ENCODE measurements at places on chromosomes 11 and 22.

DNA sequence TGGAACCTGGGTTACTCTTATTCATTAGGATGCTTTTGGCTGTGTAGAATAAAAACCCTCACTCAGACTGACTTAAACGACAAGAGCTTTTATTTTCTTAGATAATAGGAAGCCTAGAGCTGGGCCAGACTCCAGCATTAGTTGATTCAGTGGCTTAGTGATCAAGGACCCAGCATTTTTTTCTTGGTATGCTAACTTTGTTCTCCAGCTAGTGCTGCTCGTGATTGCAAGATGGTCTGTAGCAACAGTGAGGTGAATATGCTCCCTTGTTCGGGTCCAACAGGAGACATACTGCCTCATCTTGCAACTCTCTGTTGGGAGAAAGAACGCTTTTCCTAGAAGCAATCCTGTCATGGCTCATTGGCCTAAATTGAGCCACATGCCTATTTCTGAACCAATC is 33.4 kb downstream of the INSC start:
- DNase-seq = peak; percentile 23

DNA sequence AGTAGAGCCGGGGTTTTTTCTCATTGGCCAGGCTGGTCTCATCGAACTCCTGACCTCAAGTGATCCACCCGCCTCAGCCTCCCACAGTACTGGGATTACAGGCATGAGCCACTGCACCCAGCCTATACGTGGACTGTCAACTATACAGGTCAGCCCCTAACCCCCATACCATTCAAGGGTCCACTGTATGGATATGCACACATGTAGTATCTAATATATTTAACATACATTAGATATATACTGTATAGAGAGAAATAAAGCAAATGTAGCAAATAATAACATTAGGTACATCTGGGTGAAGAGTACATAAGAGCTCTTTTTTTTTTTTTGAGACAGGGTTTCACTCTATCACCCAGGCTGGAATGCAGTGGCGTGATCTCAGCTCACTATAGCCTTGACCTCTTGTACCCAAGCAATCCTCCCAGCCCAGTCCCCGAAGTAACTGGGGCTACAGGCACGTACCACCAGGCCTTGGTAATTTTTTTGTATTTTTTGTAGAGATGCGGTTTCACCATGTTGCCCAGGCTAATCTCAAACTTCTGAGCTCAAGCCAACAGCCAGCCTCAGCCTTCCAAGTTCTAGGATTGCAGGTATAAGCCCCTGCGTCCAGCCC is 1.5 kb upstream of the ATP5MGL start:
- no peak for DNase-seq

- peak; percentile 15 for DNase-seq
Observed at GRCh38 chr11:134126217-134126822, 57.4 kb downstream of the JAM3 start.

- DNase-seq = no peak
Observed at GRCh38 chr11:132643239-132643638, 889.1 kb downstream of the OPCML start.

DNA sequence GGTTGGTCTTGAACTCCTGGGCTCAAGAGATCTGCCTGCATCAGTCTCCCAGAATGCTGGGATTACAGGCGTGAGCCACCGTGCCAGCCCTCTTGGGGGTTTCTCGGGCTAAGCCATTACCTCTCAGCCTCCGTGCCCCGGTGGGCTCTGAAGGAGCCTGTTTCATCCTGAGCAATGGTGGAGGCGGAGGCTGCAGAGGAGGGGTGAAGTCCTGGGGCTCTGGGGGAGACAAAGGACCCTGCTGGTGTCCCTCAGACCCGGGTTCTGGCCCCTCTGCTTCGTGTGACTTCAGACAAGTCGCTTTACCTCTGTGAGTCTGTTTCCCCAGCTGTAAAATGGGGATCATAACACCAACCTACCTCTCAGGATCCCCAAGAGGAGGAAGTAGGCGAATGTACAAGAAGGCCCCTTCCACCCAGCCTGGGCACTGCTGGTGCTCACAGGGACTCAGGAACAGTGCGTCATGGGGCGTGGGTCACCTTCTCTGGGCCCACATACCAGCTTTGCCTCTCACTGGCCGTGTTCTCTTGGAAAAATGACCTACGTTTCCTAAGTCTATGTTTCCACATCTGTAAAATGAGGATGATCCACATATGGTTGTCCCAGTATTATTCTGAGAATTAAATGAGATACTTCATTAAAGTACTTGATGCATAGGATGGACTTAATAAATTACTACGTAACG is 36.8 kb downstream of the RIBC2 start:
- DNase-seq = no peak

GRCh38 chr11:83702796-83703195 is 416.6 kb upstream of the CCDC90B start:
- no peak for DNase-seq

- DNase-seq = no peak
Observed at GRCh38 chr11:14312736-14313438, 46.1 kb downstream of the RRAS2 start.

- DNase-seq = no peak
Observed at GRCh38 chr11:101555366-101555765, 28.4 kb downstream of the TRPC6 start.

DNA sequence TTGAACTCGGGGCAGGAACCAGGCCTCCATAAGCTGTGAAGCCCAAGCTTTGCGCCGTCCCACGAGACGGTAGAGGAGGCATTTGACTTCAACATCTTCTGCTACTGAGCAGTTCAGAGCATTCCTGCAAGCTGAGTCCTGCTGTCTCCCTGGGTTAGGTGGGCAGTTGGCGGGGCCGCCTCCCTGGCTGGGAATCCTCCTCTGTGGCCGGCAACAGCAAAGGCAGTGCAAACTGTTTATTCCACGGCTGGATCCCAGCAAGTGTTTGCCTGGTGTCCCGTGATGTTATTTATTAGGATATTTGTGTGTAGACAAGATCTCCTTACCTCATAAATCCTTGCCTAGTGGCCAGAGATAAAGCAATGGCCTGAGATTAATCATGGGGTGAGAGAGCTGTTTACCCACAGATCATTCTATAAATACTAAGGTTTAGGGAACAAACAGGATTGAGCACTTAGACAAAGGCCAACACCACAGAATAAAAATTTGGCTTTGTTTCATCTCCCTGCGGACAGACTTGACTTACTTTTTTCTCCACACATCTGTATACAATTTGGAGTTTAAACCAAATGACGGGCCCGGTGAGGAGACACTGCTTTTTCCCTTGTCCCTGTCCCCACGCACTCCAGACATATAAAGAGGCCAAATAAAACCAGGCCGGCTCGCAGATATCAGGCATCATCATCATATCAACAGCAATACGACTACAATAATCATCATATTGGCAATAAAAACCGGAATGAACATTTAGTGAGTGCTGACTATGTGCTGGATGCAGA is 63.4 kb downstream of the NAT10 start:
- DNase-seq = no peak

DNA sequence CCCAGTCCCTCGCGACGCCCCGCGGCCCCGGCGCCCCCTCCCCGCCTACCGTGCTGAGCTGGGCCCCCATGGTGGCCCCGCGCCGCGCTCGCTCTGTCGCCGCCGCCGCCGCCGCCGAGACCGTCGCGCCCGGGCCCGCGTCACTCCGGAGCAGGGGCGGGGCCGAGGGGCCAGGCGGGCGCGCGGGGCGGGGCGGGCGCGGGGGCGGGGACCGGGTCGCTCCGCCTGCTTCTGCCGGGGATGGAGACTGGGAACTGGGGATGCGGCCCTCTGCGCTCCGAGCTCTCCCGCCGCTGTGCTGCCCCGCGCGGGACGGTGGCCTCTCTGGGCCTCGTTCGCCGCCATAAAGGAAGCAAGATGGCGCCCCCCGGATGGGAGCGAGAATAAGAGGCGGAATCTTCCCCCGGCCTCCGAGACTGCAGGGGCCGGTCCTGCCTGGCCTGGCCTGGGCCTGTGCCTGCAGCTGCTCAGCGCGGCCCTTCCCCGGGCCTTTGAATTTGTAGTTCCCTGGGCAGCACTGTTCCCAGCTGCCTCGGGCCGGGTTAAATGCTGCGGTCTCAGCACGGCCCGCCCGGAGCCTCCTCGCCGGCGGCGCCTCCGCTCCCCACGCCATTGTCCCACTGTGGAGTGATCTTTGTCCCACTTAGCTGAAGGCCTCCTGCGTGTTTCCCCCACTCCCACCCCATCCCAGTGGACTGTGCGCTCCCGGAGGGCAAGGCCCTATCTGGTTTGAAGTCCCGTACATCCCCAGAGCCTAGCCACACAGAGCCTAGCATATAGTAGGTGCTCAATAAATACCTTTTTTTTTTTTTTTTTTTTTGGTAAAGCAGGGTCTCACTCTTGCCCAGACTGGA is at the start of gene CYB5R3:
Gene CYB5R3, minus strand, starts transcription at position 147 of the 854 bp plus-strand sequence. Its CDS starts 77 bp downstream, at position 70.
- peak; percentile 90 for DNase-seq

DNA sequence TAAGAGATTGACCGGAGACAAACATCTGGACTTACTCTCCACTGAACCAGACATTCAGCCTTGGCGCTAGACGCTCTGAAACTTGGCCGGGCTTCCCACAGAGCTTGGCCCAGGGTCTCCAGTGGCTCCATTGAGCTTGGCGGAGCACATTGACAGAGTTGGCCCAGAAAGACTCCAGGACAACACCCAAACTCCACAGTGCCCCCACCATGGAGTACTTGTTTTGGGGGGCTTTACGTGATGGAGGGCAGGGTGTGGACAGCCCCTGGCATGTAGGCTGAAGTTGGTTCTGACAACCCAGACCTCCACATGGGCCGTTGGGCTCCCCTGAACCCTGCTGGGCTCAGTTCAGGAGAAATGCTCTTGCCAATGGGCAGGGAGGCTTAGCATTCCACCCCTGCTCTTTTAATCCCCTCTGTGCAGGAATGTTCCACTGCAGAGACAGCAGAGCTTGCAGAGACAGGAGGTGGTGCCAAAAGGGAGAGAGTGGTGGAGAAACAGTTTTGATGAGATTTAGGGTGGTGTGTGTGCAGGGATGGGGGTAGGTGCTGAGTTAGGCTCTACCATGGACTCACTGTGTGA is 102.4 kb upstream of the TIMP3 start:
- no peak for DNase-seq

- no peak for DNase-seq
Observed at GRCh38 chr11:105092256-105093239, 47.0 kb downstream of the CARD18 start.

DNA sequence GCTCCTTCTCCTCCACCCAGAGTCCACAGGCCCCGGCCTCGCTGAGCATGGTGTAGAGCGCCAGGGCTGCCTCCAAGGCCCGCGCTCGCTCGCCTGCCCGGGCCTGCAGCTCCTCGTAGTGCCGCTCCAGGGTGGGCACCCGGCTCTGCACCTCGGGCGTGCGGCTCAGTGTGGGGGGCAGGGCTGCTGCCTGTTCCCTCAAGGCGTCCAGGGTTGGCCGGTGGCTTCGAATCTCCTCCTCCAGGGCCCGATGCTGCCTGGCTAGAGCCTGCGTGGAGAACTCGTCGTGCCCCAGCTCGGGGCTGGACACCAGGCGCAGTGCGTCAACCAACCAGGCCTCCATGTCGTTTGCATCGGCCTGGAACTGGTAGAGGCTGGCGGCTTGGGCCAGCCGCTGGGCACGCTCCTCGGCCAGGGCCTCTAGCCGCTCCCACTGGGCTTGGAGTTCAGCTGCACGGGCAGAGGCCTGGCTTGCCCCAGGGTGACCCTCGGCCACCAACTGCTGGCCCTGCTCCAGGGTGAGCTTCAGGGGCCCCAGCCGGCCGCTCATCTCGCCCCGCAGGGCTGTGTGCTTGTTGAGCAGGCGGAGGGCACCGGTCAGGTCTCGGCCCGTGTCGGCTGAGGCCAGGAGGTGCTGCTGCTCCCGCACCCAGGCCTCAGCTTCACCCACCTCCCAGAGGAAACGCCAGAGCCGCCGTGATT is 24.2 kb downstream of the SPTBN2 start:
- DNase-seq = no peak

GRCh38 chr22:37775785-37776638 is 31.7 kb upstream of the GCAT start:
- DNase-seq = no peak

DNA sequence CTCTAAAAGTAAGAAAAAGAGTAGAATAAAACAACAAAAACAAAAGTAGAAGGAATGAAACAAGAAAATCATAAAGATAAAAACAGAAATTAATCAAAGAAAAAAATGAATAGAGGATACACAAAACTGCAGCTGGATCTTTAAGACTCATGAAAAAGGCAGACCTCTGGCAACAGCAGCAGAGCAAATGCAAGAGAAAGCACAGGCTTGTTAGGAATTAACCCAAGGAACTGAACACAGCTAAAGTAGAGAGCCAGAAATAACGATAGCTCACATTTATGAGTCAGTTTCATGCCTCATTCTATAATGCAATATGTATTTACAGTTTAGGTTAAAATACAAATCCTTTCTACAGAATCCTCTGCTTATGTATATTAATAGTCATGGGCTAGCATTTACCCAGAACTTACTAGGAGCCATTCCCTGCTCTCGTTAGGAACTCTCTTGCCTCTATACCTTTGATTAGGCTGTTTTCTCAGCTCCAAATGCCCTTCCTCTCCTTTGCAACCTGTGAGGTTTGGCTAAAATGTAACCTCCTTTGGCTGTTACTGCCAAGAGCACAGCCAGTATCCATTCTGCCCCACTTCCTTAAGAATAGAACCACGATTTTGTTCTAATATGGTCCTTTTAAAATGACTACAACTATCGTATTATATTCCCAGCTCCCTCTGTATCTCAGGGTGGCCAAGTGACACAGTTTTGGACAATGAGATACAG is 38.3 kb upstream of the NFAM1 start:
- no peak for DNase-seq

GRCh38 chr11:88618327-88619070 is 281.0 kb upstream of the CTSC start:
- DNase-seq = no peak

- no peak for DNase-seq
Observed at GRCh38 chr11:130118636-130119387, 40.8 kb upstream of the ST14 start.

DNA sequence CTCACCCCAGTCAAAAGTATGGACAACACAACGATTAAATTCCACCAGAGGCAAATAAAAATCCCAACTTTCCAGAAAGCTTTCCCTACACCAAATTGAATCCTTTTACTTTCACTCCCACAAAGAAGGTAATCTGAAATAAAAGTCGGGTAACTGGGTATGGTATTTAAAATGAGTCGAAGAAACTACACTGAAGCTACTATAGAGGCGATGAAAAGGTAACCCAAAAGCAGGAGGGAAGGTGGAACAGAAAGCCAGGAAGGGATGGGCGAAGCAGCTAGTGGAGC is 1.1 kb downstream of the PICALM start:
- DNase-seq = no peak

GRCh38 chr11:39651857-39652461 is 1807.5 kb downstream of the LRRC4C start:
- DNase-seq = no peak
